ENCODE measurements at places on chromosomes 1 and 21.

DNA sequence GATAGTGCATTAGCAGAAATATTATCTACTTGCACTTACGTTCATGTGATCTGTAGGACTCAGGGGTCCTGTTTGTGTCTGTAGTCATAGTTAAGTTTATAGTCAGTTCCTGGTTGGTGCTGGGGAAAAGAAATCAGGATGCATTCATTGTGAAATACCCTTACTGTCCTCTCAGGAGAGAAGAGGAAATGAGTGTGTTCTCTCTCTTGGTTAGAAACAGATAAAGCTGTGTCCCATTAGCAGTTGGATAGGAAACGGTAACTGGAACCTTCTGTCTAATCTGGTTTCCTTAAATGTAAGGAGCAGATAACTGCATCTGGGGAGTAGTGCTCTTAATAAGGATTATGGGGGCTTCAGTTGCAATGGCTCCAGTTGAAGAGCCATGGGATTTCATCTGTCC, 8.9 kb downstream of the SDCCAG8 start:
- DNase-seq = peak; percentile 84

DNA sequence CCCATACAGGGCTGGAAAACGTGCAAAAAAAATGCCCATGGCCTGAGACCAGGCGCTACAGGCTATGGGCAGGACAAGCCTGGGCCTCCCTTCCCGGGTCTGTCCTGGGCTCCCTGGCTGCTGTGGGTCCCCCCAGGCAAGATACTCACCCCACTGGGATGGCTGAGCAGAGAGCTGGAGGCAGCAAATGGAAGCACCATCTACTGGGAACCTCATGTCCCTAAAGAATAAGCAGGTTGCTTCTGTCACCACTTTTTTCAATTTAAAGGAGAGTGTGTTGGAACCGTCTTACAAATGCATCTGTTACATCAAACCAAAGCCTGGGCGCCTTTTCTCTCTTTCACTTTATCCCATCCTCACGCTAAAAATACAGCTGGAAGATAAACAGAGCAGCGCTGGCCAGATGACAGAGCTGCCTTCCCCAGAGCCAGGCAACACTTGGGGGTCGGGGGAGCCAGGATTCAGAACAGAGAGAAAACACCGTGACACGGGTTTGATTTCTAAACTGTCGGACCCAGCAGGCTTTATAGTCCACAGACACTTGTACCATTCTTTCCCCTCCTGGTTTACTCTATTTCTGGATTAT, 262.1 kb upstream of the VAMP3 start:
- DNase-seq = no peak

GRCh38 chr1:29962336-29962735, 726.0 kb downstream of the PTPRU start:
- no peak for DNase-seq

- DNase-seq = peak; percentile 31
These were observed 10.7 kb upstream of the FHAD1 start for GRCh38 chr1:15236321-15236721.

- DNase-seq = no peak
These were observed 23.7 kb upstream of the KHDRBS1 start for GRCh38 chr1:31989964-31990363.

DNA sequence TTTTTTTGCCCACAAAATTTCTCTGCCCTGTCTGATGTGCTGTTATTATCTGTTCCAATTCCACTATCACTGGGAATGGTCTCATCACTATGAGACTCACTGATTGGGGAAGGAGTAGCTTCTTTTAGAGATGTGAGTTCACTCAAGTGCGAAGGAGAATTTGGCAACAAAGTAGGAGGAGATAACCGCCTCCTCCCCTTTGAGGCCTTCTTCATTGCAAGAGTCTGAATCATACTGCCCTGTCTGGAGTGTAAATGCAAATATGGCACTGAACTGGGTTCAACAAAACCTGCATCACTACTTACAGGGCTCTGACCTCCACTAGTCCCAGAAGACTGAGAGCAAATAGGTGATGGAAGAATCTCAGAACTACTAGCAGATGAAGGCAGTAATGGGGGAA, 83.4 kb downstream of the ASH1L start:
- DNase-seq = peak; percentile 74

DNA sequence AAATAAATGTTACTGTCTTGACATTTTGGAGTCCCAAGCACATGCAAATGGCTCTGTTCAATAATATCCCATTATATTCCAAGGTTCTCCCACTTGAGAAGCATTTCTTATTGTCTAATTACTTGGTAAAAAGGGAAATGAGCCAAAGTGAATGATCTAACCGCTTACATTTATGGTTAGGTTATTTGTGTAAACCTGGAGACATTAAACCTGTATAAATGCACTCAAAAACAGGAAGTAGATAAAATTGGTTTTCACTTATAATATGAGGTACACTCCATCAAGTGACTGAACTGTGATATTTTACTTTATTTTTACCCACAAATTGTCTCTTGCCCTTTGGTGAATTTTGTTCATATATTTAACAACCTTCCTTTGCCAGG, 26.8 kb downstream of the KIF1B start:
- DNase-seq = no peak

DNA sequence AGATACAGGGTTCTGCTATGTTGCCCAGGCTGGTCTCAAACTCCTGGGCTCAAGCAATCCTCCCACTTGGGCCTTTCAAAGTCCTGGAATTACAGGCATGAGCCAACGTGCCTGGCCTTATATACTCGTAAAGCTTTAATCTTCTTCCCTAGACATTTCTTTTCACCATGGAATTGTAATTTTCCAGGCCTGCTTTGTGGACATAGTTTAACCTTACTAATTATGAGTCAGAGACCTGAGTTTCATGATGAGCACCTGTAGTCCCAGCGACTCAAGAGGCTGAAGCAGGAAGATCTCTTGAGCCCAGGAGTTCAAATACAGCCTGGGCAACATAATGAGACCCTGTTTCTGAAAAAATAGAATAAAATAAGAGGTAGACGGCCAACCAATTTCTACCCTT, 12.3 kb downstream of the PATJ start:
- no peak for DNase-seq

- DNase-seq = peak; percentile 54
These were observed 106.7 kb downstream of the DPYD start for GRCh38 chr1:97814121-97814520.

DNA sequence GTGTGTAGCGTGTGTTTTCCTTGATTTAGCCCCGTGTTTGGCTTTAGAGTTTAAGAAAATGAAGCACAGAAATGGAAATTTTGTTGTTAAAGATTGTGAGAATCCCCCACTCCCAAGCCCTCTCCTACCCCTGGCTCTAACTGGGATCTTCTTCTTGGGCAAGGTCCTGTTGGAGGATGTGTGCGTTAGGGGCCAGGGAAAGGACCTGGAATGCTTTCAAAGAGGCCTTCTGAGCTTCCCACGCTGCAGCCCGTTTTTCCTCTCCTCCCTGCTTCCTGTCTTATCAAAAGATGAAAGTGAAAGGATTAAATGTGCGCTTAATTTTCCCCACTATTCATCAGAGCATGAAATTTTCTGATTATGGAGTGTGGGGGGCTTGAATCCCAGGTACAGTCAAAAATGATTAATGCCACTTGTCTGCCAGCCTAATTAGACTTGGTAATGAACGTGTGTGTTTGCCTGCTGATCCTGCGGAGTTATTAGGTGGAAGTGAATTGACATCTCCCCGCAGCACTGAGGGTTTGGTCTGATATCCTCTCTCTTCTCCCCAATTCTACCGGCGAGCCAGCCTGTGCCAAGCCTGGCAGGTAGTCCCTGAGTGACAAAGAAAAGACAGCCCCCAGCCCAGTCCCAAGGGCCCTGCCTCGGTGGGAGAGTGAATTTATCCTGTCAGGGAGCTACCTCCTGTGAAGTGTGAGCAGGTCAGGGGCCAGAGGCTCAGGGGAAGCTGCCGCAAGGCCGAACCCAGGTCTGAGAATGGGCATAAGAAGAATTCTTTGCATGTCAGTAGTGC, 4.9 kb downstream of the RASSF5 start:
- no peak for DNase-seq

GRCh38 chr1:227942716-227943261, 4.9 kb downstream of the WNT9A start:
- DNase-seq = no peak

DNA sequence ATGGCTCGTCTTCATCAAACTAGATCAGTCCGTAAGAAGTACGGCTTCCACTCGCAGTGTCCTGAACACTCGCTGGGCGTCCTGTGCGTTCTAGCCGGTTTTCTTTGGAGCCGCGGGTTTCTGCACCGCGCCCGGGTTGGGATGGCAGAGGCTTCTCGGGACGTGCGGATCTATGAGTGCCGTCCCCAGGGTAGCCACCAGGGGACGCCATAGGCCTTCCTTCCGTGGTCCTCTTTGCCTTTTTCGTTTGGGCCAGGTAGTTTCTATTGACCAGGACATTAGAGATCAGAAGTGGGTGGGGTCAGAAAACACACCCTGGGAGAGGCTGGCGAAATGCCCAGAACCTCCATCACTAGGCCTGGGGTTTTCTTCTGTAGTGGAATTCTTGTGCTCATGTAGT, 273.8 kb downstream of the FAM72C start:
- peak; percentile 25 for DNase-seq

GRCh38 chr1:243251539-243251938, 3.5 kb downstream of the CEP170 start:
- DNase-seq = peak; percentile 30

DNA sequence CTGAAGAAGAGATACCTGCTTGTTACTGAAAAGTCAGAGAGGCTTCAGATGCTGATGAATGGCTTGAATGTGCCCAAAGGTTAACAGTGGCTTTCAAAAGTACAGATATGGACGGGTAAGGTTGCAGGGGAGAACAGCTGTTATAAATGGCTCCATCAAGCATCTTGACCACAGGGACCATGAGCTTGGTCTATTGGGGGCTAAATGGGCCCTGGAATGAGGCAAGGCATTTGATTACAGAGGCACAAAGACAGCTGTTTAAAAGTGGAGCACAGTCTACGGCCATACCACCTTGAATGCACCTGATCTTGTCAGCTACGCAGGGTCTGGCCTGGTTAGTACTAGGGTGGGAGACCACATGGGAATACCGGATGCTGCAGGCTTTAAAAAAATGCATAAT, 48.3 kb downstream of the C1orf198 start:
- no peak for DNase-seq

GRCh38 chr1:223733898-223734852, 21.8 kb downstream of the CAPN2 start:
- DNase-seq = no peak

- DNase-seq = no peak
These were observed 199.1 kb upstream of the LMO4 start for GRCh38 chr1:87129606-87130005.

DNA sequence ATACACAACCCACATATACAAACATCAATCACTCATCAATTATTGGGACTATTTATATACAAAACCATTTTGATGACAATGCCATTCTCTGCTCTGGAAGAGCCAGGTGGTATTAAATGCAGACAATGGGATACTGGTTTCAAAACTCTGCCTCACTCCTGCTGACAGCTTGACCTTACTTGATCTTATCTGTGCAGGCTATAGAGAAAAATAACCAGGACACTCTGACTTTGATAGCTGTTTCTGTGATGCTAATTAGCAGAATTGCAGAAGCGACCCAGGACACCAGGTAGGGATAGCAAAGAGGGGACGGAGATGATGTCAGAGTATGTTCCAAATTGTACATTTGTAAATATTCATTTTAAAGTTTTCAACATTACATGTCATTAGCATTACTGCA, 89.5 kb downstream of the OLFM3 start:
- no peak for DNase-seq

GRCh38 chr1:21030181-21030580, 146.5 kb downstream of the EIF4G3 start:
- no peak for DNase-seq

- no peak for DNase-seq
These were observed 11.6 kb downstream of the AHDC1 start for GRCh38 chr1:27592232-27592930.

- DNase-seq = no peak
These were observed 16.1 kb upstream of the GSTM4 start for GRCh38 chr1:109639841-109640184.

DNA sequence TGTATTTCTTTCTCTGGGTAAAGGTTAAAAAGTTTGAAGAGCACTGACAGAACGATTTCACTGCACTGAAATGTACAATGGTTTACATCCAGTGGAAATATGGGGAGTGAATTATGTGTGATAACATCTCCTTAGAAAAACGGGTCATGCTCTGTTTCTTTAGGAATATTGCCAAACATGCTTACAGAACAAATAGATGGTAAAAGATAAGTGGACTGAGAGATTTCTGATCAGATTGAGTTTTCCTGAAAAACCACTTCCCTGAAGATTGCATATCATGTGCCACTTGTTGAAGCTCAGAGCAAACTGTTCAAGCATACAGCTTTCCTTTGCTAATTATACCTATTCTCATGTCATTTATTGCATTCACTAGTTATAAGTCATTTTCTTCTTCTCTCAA, 29.9 kb upstream of the DISP1 start:
- peak; percentile 6 for DNase-seq

DNA sequence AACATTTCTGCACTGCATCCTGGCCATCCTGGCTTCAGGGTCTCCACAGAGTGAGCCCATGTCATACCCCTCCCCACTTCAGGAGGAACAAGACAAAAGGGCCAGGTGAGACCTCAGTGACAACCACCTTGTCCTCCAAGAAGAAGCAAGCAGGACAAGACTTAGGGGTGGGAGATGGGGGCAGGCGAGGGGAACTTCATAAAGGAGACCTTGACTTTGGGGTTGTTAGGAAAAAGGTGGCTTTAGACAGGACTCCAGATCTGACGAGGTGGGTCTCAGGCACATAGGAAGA, 24.0 kb upstream of the SLAMF9 start:
- DNase-seq = no peak

- DNase-seq = no peak
These were observed 12.4 kb upstream of the ZP4 start for GRCh38 chr1:237902960-237903743.

GRCh38 chr1:23249787-23250454, 32.6 kb upstream of the HTR1D start:
- DNase-seq = peak; percentile 66

DNA sequence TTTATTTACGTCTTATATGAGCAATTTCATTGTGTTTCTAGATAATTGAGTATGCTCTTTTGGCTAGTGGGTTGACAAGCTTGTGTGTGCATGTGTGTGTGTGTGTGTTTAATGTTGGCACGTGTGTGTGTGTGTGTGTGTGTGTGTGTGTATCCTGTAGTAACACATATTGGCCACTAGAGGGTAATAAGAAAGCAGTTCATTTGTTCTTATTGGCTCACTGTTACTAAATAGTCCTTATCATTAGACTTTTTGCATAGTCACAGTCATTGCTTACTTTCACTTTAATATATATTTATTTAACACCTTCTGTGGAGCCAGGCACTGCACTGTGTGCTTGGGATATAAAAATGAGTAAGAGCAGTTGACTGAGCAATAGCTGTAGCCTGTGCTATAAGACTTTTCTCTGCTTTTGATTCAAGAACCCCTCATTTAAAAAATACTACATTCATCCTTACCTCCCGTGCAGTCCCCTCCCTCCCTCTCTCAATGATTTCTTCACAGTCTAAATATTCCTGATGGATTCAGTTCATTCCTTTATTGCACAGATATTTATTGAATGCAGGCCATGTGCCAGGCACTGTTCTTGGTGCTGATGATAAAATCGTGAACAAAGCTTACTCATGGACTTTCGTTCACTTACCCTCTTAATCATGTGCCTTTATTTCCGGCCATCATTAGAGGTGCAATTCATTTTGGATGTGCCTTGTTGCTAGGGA, 96.7 kb downstream of the DYRK1A start:
- peak; percentile 70 for DNase-seq

- no peak for DNase-seq
These were observed 965 bp upstream of the SH2D5 start for GRCh38 chr1:20733360-20733975.

Measured in EH (cell line).